ENCODE measurements at places on chromosomes 1 and 21. TPM values are rescaled to one million over a fixed set of nuclear protein-coding genes. Genes with fewer than 3 reads are reported as not detected.

The PIK3CD gene
- polyA plus RNA-seq = 166 TPM

The TGFBR3 gene
- 6.1 TPM for polyA plus RNA-seq

The SELL gene
- polyA plus RNA-seq = 2,162 TPM

The IKBKE gene
- 40.5 TPM for polyA plus RNA-seq

The MPZL1 gene
- polyA plus RNA-seq = 8.2 TPM

The SPATA1 gene
- not detected for polyA plus RNA-seq

The PRRX1 gene
- polyA plus RNA-seq = not detected

The OBSCN gene
- polyA plus RNA-seq = 0.56 TPM

The OLFML3 gene
- polyA plus RNA-seq = not detected

The NHLH1 gene
- polyA plus RNA-seq = not detected

The CELA3A gene
- not detected for polyA plus RNA-seq

The DPH2 gene
- 35.7 TPM for polyA plus RNA-seq

The TCHHL1 gene
- polyA plus RNA-seq = not detected

The ARHGAP29 gene
- not detected for polyA plus RNA-seq

The CYP2J2 gene
- 3.6 TPM for polyA plus RNA-seq

The PTGFR gene
- not detected for polyA plus RNA-seq

Measured in naive thymus-derived CD8-positive, alpha-beta T cell (primary cell).